Activated T-helper 1 cell treated with anti-CD3 and anti-CD28 coated beads, Interleukin-12 subunit alpha, Interleukin-12 subunit beta, Interleukin-2, Interleukin-4 antibody, amounts not matched to agents 30 ng/mL and 10 ng/mL and 1 ng/mL, durations not matched to agents 14 hours and 24 hours and 36 hours (primary cell): ENCODE measurements at places on chromosomes 12 and 14. TPM values are rescaled to one million over a fixed set of nuclear protein-coding genes. Genes with fewer than 3 reads are reported as not detected.

KCNH5 gene
- total RNA-seq, result not detected in 2 replicates

OTX2 gene
- not detected in 2 replicates for total RNA-seq

CCNB1IP1 gene
- total RNA-seq, result 61.2 and 72.5 TPM in 2 replicates

DNA sequence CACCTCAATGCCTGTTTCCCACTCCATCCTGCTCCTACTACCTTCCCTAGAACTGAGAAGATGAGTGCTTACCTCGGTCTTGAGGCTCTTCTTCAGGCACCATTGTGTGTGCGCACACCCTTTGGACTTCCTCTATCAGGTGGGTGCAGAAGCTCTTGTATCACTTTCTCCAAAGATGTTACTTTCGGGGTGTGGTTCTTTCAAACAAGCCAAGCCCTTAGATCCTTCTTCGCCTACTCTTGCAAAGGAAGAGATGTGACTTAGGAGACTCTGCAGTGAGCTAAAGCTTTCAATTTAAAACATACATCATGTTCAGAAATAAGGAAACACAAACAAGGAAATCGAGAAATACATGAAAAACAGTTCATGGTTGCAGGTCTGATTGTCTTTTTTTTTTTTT is at the start of gene CLEC4C:
TSS of gene CLEC4C (minus strand) at position 130 of the 400 bp plus-strand sequence. CDS start at position 103, 27 bp downstream.
- no peak for DNase-seq

GRCh38 chr12:113643177-113643974 is 171.7 kb upstream of the LHX5 start:
- no peak for DNase-seq

GRCh38 chr14:38129705-38130104 is 78.0 kb upstream of the SSTR1 start:
- no peak for DNase-seq

GRCh38 chr12:836952-837351 is 84.6 kb downstream of the WNK1 start:
- DNase-seq, result no peak

DNA sequence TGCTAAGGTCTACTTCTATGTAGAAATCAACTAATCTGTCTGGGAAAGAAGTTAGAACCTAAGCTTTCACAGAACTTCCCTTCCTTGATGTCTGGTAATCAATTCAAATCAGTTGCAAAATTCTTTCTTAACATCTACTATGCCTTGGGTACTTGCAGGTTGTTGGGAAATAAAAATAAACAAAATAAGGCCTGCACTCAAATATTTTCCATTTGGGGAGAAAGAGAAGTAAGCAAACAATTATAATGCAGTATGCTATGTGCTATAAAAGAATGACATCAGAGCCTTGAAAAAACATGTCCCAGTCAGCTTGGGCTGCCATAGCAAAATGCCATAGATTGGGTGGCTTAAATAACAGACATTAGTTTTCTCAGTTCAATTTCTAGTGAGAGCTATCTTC is 425.9 kb upstream of the DCN start:
- DNase-seq, result no peak

DNA sequence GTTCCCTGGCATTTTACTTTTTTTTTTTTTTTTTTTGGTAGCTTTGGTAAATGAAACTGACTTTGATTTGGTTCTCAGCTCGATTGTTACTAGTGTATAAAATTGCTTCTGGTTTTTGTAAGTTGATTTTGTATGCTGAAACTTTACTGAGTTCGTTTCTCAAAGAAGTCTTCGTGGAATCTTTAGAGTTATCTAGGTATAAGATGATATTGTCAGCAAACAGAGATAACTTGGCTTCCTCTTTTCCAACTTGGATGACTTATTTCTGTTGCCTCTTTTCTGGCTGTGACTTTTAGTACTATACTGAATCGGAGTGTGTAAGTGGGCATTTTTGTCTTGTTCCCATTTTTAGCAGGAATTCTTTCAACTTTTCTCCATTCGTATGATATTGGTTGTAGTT is 28.1 kb downstream of the USP15 start:
- DNase-seq, result no peak

- DNase-seq, result no peak
Measured at GRCh38 chr12:108457734-108458361, 57.2 kb upstream of the FICD start.

DNA sequence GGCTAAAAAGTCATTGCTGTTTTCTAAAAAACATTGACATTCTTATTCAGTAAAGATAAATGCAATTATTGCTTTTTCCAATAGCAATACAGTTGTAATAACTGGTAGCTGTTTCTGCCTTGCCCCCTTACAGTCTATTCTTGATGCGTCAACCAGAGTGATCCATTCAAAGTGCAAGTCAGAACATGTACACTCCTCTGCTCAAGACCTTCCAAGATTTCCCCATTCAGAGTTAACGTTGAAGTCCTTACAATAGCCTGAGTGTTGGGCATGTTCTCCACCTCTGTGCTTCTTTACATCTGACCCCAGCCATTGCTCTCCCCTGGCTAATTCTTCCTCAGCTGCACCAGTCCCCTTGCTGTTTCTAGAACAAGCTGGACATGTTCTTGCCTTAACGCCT is 24.3 kb downstream of the VRK1 start:
- DNase-seq, result no peak

- no peak for DNase-seq
Measured at GRCh38 chr12:9936591-9936990, 4.4 kb upstream of the CLEC2A start.

- DNase-seq, result no peak
Measured at GRCh38 chr14:99346470-99347080, 74.6 kb upstream of the BCL11B start.

DNA sequence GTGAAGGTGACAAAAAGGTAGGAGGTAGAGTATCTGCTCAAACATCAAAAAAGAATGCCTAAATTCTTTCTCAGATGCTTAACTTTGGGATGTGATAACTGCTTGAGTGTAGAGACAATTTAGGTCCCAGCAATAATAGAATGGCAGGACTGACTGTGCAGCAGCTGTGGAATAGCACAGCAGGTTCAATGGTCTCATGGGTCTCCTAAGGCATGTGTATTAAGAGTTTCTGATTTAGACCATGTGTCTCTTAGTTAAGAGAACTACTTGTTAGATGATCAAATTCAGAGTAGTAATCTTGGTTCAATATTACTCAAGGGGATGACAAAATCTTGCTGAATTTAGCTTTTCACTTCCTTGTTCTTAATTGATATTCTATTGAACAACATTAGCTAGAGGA is 72.0 kb downstream of the ALX1 start:
- DNase-seq, result no peak
